Right cardiac atrium (tissue), 5 donors: ENCODE measurements at places on chromosomes 11 and 22. TPM values are rescaled to one million over a fixed set of nuclear protein-coding genes. Genes with fewer than 3 reads are reported as not detected.

DNA sequence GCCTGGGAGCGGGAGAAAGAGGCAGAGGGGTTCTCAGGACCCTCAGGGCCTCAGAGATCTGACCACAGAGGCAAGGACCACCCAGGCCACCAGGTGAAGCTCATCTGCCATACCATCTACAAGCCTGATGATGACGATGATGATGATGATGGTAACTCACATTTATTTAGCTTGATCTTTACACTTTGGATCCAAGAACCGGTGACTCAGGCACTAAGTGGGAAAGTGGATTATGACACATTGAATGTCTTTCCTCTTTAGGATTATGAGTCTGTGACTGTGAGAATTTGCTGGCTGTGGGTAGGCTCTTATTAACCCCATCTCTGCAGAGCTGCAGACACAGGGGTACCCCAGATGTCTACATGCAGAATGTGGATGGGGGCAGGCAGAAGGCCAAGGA is 110.3 kb downstream of the DSCAML1 start:
- no peak for DNase-seq

- no peak for DNase-seq
Measured at GRCh38 chr22:48899523-48900326, 927.9 kb downstream of the BRD1 start.

- DNase-seq = no peak
Measured at GRCh38 chr11:3220101-3220500, 1.5 kb upstream of the MRGPRG start.

Gene SYNGR1
- total RNA-seq = 72.8 TPM

Gene VWCE
- total RNA-seq = 2.2 TPM

Gene LSP1
- total RNA-seq = 15.8 TPM

Gene IFITM1
- 119 TPM for total RNA-seq

Gene PTPRJ
- 6.0 TPM for total RNA-seq
